ENCODE measurements at places on chromosomes 16 and 17.

DNA sequence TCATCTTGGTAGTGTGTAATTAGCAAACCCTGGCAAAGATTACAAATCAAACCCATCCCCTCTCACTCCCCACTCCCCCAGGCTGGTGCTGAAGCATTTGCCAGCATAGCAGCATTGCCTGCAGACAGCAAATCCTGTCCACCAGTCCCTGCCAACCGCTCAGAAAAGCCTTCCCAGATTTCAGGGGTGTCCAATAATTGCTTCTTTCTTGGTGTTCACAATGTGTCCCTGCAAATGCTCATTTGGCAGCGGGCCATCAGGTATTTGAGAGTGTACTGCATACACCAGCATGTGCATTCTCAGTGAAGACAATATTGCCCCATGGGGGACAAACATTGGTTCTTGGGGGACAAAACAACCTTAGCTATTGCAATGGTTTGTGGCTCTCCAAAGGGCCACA is 28.2 kb downstream of the ORC6 start:
- no peak for DNase-seq

- DNase-seq: no peak
Observed at GRCh38 chr17:51251010-51251409, 8.8 kb downstream of the MBTD1 start.

DNA sequence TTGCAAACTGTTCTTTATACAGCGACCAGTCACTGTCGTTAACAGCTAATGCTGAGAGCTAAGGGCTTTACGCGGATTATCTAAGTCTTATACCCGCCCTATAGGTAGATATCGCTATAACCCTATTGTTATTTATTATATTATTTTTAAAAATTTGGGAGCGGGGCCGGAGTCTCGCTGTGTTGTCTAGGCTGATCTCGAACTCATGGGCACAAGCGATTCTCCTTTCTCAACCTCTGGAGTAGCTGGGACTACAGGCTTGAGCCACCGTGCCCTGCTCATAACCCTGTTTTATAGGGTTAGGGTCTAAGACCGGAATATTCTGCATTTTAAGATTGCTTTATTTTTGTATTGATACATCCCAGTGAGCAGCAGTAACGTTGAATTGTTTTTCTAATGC is 24.7 kb downstream of the DEF8 start:
- no peak for DNase-seq

GRCh38 chr16:67613808-67614207 is 31.1 kb upstream of the CARMIL2 start:
- DNase-seq: no peak

DNA sequence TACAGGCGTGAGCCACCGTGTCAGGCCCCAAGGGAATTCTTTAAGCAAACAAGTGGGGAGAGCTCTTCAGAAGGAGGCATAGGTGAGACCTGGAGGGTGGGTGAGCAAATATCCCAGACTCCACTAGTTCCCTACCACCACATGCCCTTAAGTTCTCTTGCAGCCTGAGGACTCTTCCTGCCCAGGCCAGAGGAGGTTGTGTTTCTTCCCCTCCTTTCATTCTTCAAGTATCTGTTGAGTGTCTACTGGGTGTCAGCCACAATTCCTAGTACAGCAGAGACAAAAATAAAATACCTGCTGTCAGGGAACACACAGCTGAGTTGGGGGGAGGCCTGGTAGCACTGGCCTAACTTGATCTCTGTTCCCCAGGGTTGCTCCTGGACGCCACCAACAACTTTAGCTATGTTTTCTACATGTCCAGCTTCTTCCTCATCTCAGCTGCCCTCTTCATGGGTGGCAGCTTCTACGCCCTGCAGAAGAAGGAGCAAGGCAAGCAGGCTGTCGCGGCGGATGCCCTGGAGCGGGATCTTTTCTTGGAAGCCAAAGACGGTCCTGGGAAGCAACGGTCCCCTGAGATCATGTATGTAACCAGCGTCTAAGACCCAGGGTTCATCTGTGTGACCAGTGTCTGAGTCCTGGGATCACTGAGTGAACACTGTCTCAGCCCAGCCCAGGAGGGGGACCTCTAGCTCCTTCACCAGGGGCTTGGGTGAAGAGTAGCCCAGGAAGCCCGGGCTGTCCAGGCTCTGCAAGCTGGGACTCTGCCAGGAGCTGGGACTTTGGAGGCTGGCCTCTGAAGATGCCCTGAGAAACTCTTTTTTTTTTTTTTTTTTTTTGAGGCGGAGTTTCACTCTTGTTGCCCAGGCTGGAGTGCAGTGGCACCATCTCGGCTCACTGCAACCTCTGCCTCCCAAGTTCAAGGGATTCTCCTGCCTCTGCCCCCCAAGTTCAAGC is 5.9 kb upstream of the ARMC7 start:
- no peak for DNase-seq

DNA sequence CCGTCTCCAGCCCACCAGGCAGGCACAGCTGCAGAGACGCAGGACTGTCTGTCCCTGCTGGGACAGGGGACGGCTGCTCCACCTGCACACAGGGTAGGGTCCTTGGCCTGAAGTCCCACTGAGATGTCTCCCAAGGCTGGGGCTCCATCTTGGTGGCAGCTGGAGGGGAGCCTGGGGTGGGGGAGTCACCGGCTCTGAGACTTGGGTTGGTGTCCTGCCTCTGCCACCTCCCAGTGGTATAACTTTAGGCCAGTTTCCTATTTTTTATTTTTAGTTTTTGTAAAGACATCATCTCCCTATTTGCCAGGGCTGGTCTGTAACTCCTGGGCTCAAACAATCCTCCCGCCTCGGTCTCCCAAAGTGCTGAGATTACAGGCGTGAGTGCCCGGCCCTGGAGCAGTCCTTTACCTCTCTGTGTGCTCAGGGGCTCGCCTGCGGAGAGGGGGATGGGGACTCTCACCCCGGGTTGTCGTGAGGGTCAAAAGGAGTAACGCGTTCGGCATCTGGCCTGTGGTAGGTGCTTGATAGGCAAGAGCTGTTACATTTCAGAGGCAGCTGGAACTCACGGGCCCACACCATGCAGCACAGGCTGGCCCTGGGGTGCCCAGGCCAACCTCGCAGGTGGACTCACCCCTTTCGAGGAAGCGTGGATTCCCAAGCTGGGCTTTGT is 46.6 kb upstream of the DOC2B start:
- no peak for DNase-seq

DNA sequence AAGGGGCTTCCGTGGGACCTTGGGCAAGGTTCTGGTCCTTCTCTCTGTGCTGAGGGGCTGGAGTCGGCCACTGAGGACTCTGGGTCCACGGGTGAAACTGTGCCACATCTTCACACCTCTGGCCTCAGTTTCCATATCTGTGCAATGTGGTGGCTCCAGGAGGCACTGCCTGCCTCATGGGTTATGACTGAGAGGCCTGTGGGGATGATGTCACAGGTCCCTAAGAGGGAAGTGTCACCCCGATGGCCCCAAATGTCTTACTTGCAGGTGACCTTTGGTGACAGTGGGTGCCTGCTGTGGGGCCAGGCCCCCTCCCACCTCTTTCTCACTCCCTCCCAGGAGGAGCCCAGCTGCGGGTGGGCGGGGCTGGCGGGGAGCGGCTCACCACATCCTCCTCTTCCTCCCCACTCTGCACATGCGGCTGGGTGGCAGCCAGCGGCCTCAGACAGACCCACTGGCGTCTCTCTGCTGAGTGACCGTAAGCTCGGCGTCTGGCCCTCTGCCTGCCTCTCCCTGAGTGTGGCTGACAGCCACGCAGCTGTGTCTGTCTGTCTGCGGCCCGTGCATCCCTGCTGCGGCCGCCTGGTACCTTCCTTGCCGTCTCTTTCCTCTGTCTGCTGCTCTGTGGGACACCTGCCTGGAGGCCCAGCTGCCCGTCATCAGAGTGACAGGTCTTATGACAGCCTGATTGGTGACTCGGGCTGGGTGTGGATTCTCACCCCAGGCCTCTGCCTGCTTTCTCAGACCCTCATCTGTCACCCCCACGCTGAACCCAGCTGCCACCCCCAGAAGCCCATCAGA is at the start of gene IL21R:
IL21R (plus strand) TSS at position 407 of the 801 bp plus-strand sequence. CDS start 27,898 bp downstream, outside the sequence.
- no peak for DNase-seq

- no peak for DNase-seq
Observed at GRCh38 chr17:32958418-32958817, 30.5 kb downstream of the TMEM98 start.

All from esophagus squamous epithelium (tissue), 5 donors.